ENCODE measurements at places on chromosomes 2 and 18.

DNA sequence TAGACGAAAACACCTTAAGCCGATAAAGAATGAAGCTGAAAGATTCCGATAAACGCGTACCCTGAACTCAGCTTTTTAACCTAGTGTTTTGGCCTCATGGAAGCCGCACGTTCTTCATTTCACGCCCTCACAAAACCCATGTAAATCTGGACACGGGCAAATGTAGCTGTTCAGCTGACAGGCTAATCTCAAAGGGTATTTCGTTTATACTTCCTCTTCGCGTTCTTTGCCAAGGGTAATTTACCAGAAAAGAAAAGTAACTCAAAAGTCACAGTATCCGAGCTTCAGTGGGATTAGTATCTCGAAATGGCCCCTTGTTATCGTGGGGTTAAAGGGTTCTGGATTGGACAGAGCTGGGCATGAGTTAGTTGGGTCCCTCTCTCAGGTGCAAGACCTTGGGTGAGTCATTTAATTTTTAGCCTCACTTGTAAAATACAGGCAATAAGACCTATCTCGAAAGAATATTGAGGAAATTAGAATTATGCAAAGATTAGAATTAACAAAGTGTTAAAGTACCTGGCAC lies 22.0 kb upstream of the STPG4 start:
- DNase-seq, result no peak

- no peak for DNase-seq
These were observed 14.4 kb upstream of the VRK2 start for GRCh38 chr2:58032016-58032763.

DNA sequence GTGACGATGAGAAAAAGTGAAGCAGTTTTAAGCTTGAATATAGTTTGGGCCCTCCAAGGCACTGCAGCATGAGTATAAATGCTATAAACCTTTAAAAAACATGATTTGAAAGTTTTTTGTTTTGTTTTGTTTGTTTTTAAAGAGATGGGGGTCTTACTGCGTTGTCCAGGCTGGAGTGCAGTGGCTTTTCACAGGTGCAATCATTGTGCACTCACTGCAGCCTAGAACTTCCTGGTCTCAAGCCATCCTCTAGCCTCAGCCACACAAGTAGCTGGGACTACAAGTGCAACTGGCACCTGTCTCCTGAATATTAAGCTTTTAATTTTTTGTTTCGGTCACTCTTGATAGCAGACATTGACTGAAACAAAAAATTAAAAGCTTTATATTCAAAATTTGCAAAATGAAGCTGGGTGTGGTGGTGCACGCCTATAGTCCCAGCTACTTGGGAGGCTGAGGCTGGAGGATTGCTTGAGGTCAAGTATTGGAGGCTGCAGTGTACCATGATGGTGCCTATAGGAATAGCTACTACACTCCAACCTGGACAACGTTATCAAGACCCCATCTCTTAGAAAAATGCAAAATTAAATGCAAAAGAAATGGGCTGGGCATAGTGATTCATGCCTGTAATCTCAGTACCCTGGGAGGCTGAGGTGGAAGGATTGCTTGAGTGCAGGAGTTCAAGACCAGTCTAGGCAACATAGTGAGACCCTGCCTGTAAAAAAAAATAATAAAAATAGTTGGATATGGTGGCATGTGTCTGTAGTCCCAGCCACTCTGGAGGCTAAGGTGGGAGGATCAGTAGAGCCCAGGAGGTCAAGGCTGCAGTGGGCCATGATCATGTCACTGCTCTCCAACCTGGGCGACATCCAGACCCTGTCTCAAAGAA lies 15.0 kb downstream of the FZD5 start:
- no peak for DNase-seq

DNA sequence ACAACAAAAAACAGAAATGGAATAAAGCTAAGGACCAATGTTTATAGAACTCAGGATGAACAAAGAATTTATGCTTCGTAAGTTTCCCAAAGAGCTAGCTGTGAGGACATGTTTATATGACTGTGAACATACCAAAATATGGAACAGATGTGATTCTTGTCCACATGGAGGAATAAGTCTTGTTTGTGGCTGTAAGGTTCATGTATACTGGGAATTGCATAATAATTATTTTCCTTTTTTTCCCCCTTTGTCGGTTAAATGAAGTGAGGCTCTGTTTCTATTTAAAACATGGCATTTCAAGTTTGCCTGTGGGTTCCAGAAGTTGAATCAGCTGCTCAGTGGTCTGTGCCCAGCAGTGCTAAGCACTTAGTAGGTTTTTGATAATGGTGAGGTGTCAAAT lies 108.1 kb downstream of the FHOD3 start:
- no peak for DNase-seq
